ENCODE measurements at places on chromosomes 7 and 10.

- no peak for DNase-seq
These were observed 12.4 kb downstream of the TTYH3 start for GRCh38 chr7:2644220-2644561.

DNA sequence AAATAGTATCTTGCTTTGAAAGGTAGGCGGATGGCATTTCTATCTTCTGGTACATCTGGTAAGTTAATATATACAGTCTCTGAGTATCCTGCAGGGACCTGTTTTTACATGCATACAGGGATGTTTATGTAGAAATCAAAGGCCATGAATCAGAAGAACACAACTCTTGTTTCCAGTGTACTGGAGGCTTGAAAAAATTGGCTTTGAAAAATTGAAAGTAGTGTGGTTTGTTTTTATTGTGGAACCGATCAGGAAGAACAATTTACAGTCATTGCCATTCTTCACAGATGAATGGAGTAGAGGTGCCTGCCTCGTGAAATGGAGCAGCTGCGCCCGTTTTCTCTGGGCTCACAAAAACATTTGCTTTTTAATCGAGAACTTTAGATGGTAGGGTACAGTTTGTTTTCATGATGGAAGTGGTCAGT lies 54.0 kb upstream of the RPA3 start:
- DNase-seq, result no peak

- peak; percentile 57 for DNase-seq
These were observed 96.1 kb downstream of the SH3PXD2A start for GRCh38 chr10:103759100-103759781.

GRCh38 chr7:122217125-122217524 lies 73.1 kb upstream of the AASS start:
- DNase-seq, result no peak

DNA sequence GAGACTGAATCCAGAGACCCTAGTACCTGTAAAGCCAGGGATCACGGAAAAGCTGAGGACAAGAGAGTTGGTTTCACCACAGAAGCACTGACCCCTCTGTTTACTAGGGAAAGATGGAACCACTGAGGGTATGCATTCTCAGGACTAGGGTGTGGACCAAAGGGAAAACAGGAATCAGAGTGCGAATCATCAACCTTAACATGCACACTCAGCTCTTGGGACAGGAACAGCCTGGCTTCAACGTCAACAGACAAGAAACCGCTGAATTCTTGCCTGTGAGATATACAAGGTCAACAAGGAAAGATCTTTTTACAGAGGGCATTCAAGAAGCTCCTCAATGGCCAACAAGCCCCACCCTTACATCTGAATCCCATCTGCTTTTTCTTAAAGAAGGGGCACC lies 14.9 kb downstream of the TNRC18 start:
- no peak for DNase-seq

DNA sequence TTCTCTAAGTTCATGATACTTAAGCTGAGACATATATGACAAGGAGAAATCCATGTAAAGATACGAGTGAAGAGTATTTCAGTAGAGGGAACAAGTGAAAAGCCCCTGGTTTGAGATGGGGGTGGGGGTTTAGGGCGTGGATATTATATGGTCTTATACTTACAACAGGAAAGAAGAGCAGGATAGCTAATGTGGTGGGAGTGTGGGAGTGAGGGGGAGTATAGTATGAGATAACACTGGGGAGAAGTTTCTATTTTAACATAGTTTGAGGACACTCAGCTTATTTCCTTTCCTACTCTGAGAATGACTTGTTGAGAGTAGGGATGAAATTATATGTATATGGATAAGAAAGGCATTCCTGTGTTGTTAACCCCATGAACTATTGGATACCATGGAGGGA lies 36.5 kb downstream of the MCU start:
- DNase-seq, result no peak

GRCh38 chr10:129785536-129785981 lies 178.5 kb downstream of the EBF3 start:
- no peak for DNase-seq

DNA sequence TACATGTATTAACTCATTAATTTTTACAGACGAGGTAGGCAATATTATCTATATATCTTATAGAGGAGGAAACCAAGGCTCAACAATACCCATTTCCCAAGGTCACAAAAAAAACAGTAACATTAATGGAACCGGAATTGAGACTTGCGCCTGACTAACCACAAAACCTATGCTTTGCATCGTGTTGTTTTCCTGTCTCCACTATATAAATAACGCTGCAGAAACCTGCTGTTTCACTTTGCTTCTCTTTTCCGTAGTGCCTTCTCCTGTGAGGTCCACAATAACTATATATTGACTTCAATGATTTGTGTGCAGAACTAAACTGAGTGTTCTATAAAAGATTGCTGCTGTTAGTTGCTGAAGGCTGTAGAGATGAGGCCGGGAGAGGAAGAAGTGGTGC lies 97.7 kb upstream of the RPA3 start:
- DNase-seq, result no peak

GRCh38 chr10:14673189-14673861 lies 101.4 kb downstream of the FAM107B start:
- no peak for DNase-seq

DNA sequence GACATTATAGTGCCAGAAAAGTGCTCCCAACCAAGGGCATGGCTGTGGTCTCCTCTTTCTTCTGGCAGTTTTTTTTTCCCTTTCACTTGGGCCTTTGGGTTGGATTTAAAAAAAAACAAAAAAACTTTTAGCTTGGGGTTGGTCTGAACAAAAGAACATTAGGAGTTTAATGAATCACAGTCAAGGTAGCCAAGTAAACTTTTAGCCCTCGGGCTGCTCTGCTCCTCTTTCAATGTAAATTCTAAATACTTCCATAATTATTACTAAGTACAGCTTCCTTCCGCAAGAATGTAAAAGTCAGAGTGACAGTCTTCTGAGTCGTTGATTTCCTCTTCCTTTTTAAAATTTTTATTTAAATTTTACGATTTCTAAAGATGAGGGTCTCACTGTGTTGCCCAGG lies 79.2 kb downstream of the NRF1 start:
- no peak for DNase-seq

- DNase-seq, result no peak
These were observed 2.9 kb upstream of the RBP3 start for GRCh38 chr10:47344996-47345870.

DNA sequence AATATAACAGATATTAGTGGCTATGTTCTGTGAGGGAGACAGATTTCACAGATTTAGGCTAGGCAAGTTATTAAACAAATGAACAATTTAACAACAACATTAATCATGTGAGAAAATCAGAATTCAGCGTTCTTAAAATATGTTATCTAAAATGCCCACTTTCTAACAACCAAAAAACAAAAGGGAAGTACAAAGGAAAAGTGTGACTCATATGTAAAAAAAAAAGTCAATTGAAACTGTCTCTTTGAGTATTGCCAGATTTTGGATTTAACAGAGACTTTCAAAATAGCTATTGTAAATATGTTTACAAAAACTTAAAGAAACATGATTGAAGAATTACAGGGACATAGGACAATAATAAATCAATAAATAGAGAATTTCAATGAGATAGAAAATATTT lies 34.8 kb upstream of the ARHGAP22 start:
- DNase-seq, result no peak

- DNase-seq, result no peak
These were observed 2.7 kb upstream of the PDCD4 start for GRCh38 chr10:110868981-110869380.

DNA sequence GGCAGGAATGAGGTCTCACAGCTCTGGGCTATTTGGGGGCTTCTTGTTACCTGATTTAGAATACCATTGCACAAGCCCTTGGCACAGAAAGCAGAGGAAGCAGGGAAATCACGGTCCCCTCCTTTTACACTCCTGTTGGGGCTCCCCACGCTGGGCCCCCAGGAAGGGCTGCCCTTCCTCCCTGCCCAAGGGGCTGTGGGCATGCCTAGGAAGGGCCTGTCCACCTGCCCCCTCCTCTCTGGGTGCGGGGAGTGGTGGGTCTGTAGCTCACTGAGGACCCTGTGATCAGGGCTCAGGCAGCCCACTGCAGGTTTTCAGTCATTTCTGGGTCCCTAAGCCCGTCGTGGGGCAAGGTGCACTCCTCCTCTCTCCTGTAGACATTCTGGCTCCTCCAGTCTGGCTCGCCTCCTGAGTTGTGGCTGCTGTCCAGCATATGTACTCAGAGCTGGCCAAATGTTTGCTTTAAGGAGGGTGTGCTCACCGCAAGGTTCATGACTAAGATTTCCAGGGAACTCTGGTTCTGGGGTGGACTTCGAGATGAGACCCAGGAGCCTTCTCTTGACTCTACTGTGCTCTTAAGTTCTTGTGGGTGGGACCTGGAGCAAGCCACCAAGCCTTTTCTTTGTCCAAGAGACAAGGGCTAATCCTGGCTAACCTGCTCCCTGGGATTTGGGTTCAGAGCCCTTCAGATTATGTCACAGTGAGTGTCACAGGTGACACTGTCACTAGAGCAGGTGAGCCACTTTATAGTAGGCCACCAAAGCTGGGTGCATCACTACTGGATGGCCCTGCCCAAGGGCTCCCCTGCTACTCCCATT lies 56.0 kb downstream of the TACR2 start:
- DNase-seq, result no peak

DNA sequence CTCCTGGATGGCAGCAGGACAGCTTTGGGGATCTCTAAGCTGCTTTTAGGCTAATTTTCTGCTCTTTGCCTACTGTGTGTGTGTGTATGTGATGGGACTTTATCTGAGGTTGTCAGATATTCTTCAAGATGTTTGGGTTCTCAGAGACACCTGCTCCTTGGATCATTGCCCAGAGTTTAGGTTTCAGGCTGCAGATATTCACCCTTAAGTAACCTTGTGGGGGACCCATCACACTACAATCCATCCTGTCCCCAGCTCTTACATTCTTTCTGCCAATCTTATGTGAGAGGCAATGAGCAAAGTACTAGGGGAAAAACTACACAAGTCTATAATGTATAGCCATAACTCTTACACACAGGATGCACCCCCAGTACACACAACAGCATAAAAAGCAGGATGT lies 263.0 kb upstream of the ZWINT start:
- DNase-seq, result no peak

GRCh38 chr7:158858592-158859503 lies 2.5 kb downstream of the DYNC2I1 start:
- no peak for DNase-seq

DNA sequence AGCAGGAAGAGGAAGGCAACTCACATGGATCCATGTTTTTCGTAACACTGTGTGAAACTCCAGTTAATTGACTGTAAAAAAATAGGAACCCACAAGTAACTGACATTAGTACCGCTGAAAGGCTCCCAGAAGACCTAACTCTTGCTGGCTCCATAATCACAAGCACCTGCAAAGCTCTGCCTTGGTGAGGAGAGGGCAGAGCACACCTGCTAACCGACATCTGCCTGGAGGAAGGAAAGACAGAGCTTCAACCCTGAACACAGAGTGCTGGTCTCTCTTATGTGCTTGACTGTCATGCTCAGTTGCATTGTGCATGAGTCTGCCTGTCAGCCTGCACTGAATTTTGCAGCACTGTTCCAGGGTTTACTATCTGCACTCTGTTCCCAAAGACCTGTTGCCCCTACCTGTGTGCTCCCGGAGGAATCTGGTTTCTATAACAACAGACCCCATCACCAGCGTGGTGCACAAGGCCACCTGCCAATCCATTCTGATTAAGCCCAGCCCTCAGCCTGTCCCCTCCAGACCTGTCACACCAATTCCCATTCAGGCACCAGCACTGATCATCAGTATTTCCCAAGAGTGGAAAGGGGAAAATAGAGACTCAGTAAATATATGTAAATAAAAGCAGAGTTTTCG lies 63.1 kb upstream of the ANKRD1 start:
- no peak for DNase-seq

DNA sequence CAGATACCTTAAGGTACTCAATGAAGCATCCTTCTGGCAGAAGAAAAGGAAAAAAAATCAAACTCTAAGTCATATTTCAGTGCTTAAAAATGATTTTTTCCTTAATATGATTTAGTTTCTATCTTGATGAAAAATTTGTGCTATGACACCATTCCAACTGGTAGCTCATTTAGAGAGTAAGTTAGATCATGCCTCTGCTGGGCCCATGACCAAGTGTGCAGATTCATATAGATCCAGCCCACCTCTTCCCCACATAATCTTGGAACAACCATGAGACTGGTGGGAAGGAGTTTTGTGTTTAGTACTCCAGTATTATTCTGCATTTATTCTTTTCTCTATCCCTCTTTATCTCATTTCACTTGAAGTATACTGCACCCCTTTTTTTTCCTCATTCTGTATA lies 908.3 kb downstream of the KCNMA1 start:
- DNase-seq, result no peak

DNA sequence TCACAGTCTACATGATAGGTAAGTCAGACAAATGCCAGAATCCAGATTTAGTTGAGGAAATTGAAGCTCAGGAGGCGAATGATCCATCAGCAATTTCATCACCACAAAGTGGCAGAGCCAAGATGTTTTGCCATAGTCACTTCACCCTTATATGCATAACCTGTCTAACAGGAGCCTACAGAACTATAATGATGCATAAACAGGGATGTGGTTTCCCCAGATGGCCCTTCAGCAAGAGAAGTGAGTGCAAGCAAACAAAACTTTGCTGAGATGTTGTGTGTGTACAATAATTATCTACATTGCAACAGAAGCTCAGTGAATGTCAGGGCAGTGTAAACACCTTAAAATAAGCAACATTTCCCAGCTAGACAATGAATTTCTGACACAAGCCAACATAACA lies 28.6 kb downstream of the PON3 start:
- DNase-seq, result no peak

GRCh38 chr10:109187677-109188076 lies 735.6 kb downstream of the XPNPEP1 start:
- DNase-seq, result no peak

- DNase-seq, result no peak
These were observed 745.8 kb upstream of the LRRTM3 start for GRCh38 chr10:66180021-66180420.

DNA sequence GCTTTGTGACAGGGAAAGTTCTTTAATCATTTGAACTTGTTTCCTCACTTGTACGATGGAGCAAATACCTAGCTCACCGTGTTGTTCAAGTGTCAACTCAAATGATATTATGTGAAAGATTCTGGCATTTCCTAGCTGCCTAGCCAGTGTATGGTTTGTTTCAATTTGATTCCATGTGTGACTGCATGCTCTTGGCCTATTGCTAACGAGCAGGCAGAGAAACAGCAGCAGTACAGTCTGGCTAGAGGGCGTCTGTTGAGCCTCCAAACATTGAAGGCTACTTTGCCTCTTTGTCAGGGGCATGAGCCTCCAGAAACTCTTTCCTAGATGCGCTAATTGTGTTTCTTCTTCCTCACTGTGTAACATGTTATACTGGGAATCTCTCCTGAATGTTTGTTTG lies 417.4 kb downstream of the EXOC4 start:
- no peak for DNase-seq

DNA sequence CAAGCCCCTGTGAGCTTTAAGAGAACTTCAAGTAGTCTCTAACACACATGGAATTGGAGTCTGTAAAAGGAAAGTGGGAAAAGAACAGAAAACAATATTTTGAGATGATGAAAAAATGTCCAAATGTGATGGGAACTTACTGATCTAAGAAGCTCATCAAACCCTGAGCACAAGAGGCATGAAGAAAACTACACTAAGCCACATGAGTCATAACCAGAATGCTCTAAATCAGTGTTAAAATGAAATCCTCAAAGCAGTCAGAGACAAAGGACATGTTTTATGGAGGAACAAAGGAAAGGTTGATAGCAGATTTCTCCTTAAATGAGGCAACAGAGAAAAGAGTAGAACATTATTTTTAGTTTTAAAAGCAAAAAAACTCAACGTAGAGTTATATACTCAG lies 37.2 kb downstream of the ZNF33A start:
- DNase-seq, result no peak
